ENCODE measurements at places on chromosomes 1 and 21.

GRCh38 chr1:82534996-82535395 lies 734.3 kb downstream of the ADGRL2 start:
- no peak for DNase-seq

- DNase-seq, result no peak
Measured at GRCh38 chr1:183318433-183318832, 99.7 kb downstream of the NMNAT2 start.

GRCh38 chr1:77424236-77424635 lies 142.4 kb downstream of the AK5 start:
- no peak for DNase-seq

DNA sequence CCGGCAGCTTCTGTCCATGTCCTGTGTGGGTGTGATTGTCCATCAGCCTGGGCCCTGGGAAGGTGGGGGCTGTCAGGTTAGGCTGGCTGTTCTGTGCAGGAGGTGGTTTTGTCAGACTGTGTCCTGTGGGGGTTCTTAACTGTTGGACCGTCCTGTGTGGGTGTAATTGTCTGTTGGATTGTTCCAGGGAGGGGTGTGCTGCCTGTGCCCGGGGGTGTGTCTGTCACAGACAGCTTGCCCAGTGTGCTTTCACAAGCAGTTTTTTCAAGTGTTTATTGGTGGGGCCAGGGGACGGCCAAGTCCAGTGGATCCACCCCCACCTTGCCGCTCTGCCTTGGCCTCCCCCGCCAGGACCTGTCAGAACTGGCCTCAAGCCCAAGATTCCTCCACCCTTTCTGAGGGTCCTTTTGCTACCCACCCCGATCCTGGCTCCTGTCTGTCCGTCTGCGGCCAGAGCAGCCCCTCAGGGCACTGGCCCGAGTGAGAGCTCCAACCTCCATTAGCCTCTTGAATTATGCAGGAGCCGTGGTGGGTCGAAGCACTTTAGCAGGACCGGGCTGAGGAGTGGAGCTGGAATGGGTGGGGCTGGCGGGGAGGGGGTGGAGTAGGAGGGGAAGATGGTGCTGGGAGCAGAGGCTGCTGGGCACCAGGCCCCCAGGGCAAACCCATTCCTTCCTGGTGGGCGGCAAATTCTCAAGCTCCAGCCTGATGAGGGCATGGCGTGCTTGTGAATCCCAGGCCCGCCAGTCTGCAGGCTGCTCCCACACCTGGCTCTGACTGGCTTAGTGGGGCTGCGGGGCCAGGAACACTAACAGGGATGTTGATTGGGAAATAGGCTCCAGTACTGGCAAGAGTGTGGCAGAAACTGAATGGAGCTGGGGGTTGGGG lies 47.2 kb downstream of the PTPRF start:
- no peak for DNase-seq

- DNase-seq, result no peak
Measured at GRCh38 chr1:7853684-7854026, 790 bp upstream of the UTS2 start.

- no peak for DNase-seq
Measured at GRCh38 chr1:22848405-22848804, 124.3 kb downstream of the LACTBL1 start.
